Progenitor cell of endocrine pancreas (in vitro differentiated cells): ENCODE measurements at places on chromosomes 11 and 22. TPM values are rescaled to one million over a fixed set of nuclear protein-coding genes. Genes with fewer than 3 reads are reported as not detected.

OR8G1 gene
- total RNA-seq, result not detected in 2 replicates

TMEM86A gene
- 6.1 and 7.9 TPM in 2 replicates for total RNA-seq

KCTD14 gene
- total RNA-seq, result 5.4 and 8.9 TPM in 2 replicates

- H3K4me3 ChIP-seq, result no peak overlapping the region
- peaks cover 33% of the 10 kb centered on the region for H3K4me1 ChIP-seq
- H3K27me3 ChIP-seq, result no peaks in the 10 kb centered on the region
- DNase-seq, result no peak
- H3K36me3 ChIP-seq, result no peaks in the 10 kb centered on the region
These were observed 12.4 kb upstream of the TMEM123 start for GRCh38 chr11:102464859-102465500.

DNA sequence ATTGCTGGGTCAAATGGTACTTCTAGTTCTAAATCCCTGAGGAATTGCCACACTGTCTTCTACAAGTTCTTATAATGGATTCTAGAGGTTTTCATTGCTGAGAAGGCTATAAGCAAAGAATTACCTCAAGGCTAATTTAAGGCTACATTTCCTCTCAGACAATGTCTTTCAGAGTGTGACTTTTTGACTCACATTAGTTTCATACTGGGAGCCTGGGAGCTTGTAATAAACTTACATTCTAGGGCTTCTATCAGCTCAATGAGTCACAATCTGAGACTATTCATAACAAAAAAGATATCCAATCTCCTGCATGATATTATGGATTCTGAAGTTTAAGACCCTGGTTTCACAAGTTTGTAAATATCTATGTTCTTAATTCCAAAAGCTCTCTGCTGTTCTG, 408.7 kb downstream of the LRRC4C start:
- DNase-seq, result no peak
- no peaks in the 10 kb centered on the region for H3K36me3 ChIP-seq

- peaks cover 3% of the 10 kb centered on the region for H3K36me3 ChIP-seq
- peak overlapping the region; percentile 20 for H3K27ac ChIP-seq
- DNase-seq, result no peak
- no peaks in the 10 kb centered on the region for H3K27me3 ChIP-seq
These were observed 16.3 kb upstream of the SUSD2 start for GRCh38 chr22:24164940-24165339.

DNA sequence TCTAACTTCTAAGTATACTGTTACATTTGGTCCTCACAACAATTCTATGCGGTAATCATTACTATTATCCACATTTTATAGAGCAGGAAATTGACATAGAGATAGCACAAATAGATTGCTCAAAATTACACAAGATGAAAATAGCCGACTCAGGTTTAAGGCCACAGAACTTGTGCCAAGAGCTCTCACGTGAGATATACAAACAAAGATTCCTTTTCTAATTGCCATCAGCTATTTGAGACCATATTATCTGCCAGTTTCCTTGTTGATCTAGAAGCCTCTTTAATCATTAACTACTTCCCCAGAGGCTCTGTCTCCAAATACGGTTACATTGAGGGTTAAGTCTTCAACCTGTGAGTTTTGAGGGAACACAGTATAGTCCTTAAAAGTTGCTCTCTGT, 61.0 kb upstream of the GLYATL1B start:
- no peak overlapping the region for H3K4me3 ChIP-seq
- no peak overlapping the region for H3K27ac ChIP-seq
- no peaks in the 10 kb centered on the region for H3K27me3 ChIP-seq
- no peak for DNase-seq
- peaks cover 6% of the 10 kb centered on the region for H3K36me3 ChIP-seq
- H3K4me1 ChIP-seq, result peaks cover 14% of the 10 kb centered on the region

DNA sequence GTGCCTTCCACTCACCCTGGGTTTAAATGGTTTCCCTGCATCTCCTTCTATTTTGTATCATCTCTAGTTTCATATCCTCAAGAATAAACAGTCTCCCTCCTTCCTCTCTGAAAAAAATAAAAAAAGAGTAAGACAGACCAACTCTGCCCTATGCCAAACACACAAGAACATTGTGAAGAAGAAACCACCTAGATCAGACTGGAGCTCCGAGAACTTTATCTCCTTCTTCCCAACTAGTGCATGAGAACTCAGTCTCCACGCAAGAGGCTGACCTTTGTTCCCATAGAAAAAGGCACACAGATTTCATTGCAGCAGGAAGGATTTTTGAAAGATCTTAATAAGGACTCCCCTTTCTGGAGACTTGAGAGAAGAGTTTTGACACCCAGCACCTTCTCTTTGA, 8.7 kb upstream of the PEX26 start:
- peaks cover 6% of the 10 kb centered on the region for H3K4me1 ChIP-seq
- H3K27me3 ChIP-seq, result peaks cover 30% of the 10 kb centered on the region
- DNase-seq, result no peak
- H3K36me3 ChIP-seq, result no peaks in the 10 kb centered on the region
- H3K27ac ChIP-seq, result no peak overlapping the region

DNA sequence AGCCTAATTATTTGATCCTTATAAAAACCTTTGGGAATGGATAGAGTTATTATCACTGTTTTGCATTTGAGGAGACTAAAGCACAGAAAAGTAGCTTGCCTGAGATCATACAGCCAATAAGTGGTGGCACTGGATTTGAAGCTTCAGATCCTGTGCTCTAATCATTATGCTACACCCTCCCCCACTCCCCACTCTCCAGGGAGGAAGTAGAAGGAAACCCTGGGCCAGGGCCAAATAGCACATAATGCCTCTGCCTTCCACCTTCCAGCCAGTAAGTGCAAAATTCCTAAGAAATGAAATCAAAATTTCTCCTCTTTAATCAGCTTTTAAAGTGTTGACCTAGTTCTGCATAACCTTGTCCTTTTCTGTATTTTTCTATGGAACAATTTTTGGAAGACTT, 61.6 kb downstream of the SIK2 start:
- peaks cover 24% of the 10 kb centered on the region for H3K36me3 ChIP-seq
- H3K4me3 ChIP-seq, result no peak overlapping the region
- no peaks in the 10 kb centered on the region for H3K4me1 ChIP-seq
- no peaks in the 10 kb centered on the region for H3K27me3 ChIP-seq
- no peak overlapping the region for H3K27ac ChIP-seq

- no peak overlapping the region for H3K27ac ChIP-seq
- peaks cover 11% of the 10 kb centered on the region for H3K4me1 ChIP-seq
- no peaks in the 10 kb centered on the region for H3K36me3 ChIP-seq
- no peak for DNase-seq
These were observed 18.9 kb upstream of the RFPL3 start for GRCh38 chr22:32338757-32339156.

DNA sequence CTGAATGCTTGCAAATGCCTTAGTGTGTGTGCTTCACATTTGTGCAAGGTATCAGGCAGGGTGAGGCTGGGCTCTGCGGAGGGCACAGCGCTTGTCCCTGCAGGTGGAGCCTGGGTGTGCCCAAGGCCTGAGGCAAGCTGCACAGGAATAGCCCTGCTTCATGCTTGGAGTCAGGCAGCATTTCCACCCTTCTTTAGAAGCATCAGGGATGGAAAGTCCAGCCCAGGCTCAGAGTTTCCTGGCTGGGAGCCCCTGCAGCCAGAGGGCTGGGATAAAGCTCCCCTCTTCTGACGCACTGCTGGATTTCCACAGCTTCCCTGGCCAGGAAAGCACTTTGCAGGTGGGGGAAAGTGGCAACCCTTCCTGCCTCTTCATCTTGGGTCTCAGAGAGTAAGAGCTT, 63.4 kb downstream of the GALNT18 start:
- no peak for DNase-seq
- peaks cover 4% of the 10 kb centered on the region for H3K4me1 ChIP-seq
- H3K27ac ChIP-seq, result no peak overlapping the region
- peaks cover 5% of the 10 kb centered on the region for H3K27me3 ChIP-seq

GRCh38 chr11:61545341-61545740, 35.5 kb downstream of the SYT7 start:
- H3K36me3 ChIP-seq, result no peaks in the 10 kb centered on the region
- no peak for DNase-seq
- H3K27ac ChIP-seq, result no peak overlapping the region
